SK-MEL-5 (cell line): ENCODE measurements at places on chromosomes 13 and 19.
A peak's percentile ranks its signal among the peaks of the same experiment; 100 is the strongest.

DNA sequence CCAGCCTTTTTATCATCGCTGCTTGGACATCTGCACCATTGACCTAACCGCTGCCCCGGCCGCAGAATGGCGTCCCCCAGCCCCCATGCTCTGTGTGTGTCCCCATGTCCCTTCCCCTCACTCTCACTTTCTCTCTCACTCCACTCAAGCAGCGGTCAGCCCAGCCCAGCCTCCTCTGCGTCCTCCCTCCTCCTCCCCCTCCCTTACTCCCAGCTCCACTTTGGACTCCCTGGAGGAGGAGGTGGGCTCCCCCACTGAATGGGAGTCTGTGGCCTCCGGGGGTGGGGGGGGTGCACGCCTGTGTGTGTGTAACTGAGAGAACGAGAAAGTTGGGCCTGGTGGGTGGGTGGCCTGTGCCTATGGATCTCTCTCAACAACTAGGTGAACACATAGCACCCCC, 2.2 kb downstream of the MAP2K7 start:
- DNase-seq: no peak

DNA sequence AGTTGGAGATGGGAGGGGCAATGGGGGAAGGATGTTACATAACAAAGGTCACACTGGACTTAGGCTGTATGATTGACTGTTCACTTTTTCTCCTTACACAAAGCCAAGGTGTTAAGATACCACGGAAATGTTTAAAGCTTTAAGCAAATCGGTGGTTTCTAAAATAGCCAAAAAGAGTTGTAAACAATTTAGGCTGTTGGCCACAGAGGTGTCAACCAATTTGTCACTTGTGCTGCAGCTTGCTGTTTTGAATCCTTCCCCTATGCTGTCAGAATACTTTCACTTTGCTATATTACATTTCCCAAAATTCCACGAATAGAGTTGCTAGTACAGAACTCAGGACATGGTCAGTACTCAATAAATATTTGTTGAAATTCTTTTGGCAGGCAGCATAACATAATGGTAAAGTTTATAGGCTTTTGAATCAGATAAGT, 149.3 kb downstream of the VWA8 start:
- DNase-seq: no peak

- no peak for DNase-seq
These were observed 13.2 kb downstream of the SLC46A3 start for GRCh38 chr13:28705461-28706083.

DNA sequence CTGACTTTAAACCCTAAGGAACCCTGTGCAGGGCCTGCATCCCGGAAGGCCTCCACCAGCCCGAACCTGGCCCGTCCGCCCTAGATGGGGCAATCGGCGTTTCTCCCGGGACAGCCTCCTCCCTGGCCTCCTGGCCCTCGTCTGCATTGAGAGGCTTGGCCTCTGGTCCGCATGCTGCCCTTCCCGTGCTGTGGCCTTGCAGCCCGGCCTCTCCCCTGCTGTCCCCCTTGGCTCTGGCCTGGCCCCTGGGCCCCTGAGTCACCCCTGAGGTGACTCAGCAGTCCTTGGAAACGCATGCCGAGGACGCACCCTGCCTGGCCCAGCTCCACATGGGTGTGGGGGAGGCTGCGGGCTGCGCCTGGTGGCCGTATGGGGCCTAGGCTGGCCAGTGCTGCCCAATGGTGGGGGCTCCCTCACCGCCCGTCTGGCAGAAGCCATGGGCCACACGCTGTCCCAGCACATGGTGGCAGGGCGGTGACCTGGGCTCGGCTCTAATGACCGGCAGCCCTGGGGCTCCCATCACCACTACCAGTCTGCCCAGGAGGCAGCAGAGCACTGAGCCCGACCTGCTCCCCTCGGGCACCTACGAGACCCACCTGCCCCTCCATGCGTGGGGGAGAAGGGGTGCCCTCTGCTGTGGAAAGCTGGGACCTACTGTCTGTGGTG, 25.7 kb downstream of the SH3GL1 start:
- DNase-seq: no peak

GRCh38 chr19:48982280-48982679, 10.8 kb downstream of the GYS1 start:
- no peak for DNase-seq

DNA sequence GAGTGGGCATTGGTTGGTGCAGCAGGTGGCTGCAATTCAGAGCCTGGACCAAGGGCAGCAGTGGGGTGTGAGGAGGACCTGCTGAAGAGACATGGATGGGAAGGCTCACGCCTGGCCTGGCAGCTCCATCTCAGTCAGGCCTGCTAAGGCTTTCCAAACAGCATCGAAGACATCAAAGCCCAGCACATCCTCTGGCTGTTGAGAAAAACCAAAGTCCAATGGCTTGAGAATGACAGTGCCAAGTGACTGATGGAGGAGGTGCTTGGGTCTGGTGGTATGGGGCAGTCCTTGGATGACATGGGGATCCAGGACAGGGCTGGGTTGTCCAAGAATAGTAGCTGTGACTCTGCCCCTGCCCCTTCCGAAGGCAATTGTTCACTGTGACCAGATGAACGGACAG, 19.0 kb upstream of the XPO4 start:
- no peak for DNase-seq

DNA sequence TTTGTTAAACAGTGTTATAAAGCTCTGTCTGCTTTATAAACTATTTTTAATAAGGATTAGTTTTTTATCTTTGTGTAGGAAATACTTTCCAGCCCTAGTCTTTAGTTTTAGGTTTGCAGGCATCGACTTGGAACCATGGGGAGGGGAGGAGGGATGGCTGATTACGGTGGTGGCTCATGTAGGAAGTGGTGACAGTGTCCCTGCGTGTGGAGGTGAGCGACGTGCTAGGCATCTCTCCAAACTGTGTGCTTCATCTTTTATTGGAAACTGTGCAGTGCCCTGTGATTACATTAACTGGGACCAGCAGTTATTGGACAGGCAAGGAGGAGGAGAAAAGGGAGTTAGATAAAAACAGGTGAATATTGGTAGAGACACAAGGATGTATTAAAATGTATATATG, 203.8 kb downstream of the ATP8A2 start:
- no peak for DNase-seq

DNA sequence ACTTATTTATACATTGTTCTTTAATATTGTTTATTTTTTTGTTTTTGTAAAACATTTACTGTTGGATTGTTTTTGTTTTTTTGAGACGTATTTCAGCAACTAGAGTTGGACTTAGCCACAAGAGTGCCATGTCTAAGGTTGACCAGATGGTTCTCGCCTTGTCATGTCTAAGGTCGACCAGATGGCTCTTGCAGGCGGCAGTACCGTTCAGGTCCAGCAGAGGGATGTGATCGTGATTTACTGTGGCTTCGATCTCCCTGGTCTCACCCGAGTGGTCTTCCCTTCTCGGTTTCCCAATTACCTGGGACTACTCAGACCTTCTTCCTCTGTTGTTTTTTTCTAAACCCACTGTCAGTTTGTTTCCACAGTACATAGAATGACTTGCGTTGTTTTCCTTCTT, 1438.6 kb downstream of the UQCRFS1 start:
- DNase-seq: peak; percentile 16

DNA sequence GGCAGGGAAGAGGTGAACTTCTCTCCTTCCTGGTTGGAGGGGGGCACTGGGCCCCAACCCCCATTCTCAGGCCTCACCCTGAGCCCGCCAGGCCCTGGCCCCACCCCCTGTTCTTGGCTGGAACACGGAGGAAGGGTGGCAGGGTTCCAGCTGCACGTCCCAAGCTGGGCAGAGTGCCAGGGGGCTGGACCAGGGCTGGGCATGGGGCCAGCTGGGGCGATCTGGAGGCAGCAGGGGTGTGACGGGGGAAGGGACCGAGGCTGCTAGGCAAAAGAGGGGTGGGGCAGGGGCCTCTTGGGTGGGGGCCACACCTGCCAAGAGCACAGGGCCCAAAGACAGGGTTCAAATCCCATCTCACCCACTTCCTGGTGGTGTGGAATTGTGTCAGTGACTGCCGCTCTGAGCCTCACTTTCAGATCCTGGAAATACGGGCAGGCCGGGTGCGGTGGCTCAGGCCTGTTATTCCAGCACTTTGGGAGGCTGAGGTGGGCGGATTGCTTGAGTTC, 2.2 kb downstream of the HIF3A start:
- peak; percentile 57 for DNase-seq

DNA sequence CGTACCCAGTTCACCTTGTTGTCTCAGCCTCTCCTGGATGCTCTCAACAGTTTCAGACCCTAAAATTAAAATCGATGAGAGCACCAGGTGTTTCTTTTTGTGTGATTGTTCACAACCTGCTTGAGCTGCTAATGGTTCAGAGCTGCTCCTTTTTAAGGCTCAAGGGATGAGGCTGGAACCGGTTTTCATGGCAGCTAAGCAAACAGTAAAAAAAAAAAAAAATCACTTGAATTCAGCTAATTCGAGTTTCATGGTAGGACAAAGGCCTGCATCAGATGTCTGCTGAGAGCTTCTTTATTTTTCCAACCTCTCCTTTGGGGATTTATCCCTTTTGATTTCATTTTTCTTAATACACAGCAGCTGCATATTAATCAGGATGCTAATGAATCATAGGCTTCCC, 6.5 kb downstream of the SYCE2 start:
- no peak for DNase-seq

DNA sequence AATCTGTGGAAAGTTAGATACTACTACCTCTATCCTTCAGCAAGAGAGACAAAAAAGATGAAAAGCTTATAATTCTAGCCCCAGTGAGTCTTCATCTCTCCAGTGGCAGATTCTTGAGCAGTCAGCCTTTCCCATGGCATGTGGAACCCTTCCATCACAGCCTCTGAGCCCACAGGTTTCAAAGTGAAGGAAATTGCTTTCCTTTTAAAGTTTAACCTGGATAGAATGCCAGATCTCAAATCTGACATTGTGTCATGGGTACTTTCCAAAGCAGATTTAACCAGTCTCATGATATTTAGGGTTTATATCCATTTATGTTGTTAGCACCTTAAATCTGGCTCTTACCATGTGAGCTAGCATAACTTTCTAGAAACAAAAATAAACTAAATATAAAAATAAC, 39.3 kb downstream of the POLR1D start:
- no peak for DNase-seq

DNA sequence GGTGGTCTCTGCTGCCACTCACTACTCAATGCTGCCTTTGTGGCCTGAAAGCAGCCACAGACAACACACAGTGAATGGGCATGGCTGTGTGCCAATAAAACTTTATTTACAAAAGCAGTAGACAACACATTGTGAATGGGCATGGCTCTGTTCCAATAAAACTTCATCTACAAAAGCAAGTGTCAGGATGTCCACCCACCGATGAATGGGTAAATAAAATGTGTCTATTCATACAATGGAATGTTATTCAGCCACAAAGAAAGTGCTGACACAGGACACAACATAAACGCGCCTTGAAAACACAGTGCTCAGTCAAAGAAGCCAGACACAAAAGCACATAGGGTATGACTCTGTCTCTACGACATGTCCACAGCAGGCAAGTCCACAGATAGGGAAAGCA, 20.1 kb downstream of the ZSCAN5A start:
- DNase-seq: peak; percentile 69

- peak; percentile 28 for DNase-seq
These were observed 155.3 kb downstream of the KCNRG start for GRCh38 chr13:50170447-50171037.

- no peak for DNase-seq
These were observed 536.0 kb downstream of the MYO16 start for GRCh38 chr13:109165417-109165904.

DNA sequence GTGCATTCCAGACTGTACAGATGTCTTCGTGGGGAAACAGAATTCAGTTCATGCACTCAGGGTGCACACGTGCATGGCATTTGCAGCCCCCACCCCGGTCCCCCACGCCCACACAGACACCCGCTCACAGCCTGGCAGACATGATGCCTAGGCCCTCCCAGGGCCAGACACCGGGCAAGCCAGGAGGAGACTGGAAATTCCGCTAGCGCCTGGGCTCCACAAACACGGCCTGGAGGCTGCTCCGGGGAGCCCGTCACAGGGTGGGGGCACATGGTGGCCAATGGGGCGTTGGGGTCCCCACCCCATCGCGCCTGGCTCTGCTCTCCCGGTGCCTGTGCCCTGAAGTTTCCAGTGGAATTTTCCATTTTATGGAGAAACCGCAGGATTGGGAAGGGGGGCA, 3.6 kb downstream of the CILP2 start:
- no peak for DNase-seq

- DNase-seq: no peak
These were observed 13.8 kb upstream of the RASA3 start for GRCh38 chr13:114146173-114146572.

- DNase-seq: peak; percentile 98
These were observed 5.6 kb upstream of the LSM4 start for GRCh38 chr19:18328340-18329034.

GRCh38 chr13:22271903-22272302, 601.0 kb downstream of the FGF9 start:
- no peak for DNase-seq

- DNase-seq: no peak
These were observed 26.1 kb upstream of the EEF1AKMT1 start for GRCh38 chr13:20799726-20800416.

- no peak for DNase-seq
These were observed 36.6 kb downstream of the ZSWIM4 start for GRCh38 chr19:13831537-13832467.

DNA sequence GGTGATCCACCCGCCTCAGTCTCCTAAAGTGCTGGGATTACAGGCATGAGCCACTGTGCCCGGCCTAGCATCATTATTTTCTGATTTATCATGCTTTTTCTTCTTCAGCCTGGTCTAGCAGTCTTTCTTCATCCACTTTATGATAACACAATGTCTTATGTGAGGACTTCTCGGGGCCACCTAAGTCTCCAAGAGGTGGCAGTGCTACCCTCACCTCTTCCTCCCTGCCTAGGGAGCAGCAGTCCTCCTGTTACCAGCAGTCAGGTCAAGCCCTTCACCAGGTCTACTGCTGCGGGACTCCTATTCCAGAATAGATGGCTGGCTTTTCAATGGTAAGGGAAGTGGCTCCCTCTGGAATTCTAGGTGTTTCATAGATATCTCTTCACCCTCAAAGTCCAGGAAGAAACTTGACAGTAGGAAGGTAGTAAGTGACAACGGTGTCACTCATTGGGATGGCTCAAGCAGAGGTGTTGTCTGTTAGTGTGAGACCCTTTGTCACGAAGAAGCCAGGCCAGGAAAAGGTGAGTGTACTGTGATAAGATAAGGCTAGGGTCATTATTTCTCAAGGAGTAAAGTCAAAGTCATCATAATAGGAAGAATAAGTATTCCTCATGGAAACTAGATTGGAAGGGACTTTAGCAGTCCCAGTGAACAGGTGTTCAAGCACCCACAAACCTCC, 164.0 kb downstream of the KLF5 start:
- no peak for DNase-seq

- DNase-seq: no peak
These were observed 23.4 kb upstream of the SLC7A10 start for GRCh38 chr19:33248954-33249613.

GRCh38 chr13:21121616-21122015, 54.7 kb downstream of the SKA3 start:
- no peak for DNase-seq

- peak; percentile 59 for DNase-seq
These were observed 290.1 kb downstream of the DCLK1 start for GRCh38 chr13:35841060-35841521.
